ENCODE measurements at places on chromosomes 1 and 21.
A peak's percentile ranks its signal among the peaks of the same experiment; 100 is the strongest.

DNA sequence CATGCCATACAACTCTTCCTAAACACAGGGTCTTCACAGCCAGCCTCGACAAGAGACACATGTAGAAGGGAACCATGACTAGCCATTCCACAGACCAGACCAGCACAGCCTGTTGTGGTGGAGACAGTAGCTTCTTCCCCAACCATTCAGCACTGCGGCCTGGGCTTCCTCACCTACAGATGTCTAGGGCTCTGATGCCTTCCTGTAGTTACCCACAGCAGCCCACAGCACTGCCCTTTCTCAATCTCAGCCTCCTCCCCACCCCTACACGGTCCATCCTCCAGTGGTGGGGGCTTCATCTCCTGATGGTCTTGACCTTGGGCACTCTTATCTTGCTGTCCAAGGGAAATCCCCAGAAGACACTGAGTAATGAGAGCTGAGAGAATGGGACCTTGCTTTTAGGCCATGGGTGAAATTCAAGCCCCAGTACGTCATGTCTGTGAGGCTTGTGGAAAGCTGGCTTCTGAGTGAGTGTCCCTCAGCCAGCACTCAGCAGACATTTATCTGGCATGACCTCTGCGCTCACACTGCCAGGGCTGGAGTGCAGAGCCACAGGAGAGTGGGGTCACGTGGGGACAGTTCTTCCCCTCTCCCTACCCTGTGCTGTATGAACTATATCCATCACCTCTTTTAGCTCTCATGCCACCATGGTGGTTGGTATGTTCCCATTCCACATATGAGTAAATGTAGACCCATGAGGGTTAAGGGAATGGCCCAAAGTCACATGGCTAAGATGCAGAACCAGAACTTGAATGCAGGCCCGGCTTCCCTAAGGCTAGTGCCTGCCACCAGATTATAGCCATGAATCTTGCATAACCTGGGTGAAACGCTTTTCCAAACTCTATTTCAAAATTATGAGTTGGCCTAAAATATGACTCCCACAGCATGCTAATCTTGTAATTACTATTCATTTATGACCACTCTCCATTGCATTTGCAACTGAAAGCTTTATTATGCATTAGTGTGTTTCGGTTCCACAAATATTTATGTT lies 104.7 kb downstream of the HIVEP3 start:
- DNase-seq = no peak

GRCh38 chr1:25445993-25446538 lies 15.4 kb downstream of the MACO1 start:
- DNase-seq = no peak

GRCh38 chr1:234604495-234605398 lies 5.2 kb downstream of the IRF2BP2 start:
- DNase-seq = no peak

GRCh38 chr1:224774378-224774777 lies 155.1 kb upstream of the DNAH14 start:
- DNase-seq = no peak

DNA sequence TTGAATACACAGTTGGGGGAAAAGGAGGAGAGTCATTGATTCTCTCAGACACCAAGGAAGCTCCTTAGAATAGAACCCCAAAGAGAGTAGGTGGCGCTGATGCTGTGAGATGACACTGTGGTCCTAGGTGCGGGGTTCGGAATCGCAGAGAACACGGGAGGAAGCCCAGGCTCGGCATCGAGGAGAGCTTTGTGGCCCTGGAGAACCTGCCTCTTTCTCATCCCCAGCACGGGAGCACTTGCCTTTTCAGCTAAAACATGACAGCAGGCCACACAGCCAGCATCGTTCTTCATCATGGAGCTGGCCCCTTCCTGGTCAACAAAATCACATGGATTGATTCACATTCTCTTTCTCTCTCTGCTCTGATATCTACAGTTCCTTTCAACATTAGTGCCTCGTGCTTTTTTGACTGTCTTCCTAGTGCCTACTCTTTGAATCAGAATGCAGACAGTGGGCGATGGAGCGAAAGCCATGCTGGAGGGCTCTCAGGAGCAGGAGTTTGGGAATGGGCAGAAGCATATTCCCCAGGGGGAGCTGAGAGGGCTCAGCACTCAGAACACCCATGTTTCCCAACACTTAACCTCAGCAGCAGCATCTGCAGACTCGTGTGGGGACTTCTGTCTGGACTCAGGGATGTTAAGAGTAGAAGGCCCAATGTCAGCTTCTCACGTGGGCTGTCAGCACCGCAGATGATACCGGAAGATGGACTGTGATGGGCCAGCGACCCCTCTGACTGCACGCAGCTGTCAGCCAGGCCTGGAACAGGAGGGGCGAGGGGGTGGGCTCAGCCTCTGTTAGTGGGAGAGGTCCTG lies 539.4 kb downstream of the KIF26B start:
- no peak for DNase-seq

GRCh38 chr1:226605318-226605950 lies 56.9 kb downstream of the STUM start:
- no peak for DNase-seq

DNA sequence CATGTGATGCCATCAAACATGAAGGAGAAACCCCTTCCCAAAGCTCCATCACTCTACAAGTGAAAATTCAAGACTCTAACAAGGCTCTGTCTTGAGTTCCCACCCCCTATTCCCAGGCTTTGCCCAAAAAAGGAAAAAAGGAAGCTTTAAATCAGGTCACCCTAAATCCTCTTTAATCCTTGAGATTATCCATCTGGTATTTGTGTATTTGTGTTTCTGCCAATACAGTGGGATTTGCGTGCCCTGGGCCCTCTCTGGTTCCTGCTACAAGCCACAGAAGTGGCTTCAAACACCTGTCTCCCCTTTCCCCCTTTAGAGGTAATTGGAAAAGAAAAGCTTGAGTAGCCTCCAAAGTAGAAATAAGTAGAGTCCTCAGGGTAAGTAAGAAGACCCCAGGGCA lies 120.4 kb downstream of the EDEM3 start:
- peak; percentile 11 for DNase-seq

GRCh38 chr1:1624443-1625403 lies 7.2 kb upstream of the MMP23B start:
- DNase-seq = peak; percentile 38

GRCh38 chr1:205458777-205459566 lies 3.1 kb upstream of the BLACAT1 start:
- DNase-seq = peak; percentile 40

- DNase-seq = no peak
These were observed 121.9 kb upstream of the IVNS1ABP start for GRCh38 chr1:185438936-185439335.

GRCh38 chr1:100624886-100625610 lies 87.1 kb downstream of the GPR88 start:
- DNase-seq = no peak

- DNase-seq = no peak
These were observed 70.5 kb upstream of the APOBEC4 start for GRCh38 chr1:183723571-183723970.

DNA sequence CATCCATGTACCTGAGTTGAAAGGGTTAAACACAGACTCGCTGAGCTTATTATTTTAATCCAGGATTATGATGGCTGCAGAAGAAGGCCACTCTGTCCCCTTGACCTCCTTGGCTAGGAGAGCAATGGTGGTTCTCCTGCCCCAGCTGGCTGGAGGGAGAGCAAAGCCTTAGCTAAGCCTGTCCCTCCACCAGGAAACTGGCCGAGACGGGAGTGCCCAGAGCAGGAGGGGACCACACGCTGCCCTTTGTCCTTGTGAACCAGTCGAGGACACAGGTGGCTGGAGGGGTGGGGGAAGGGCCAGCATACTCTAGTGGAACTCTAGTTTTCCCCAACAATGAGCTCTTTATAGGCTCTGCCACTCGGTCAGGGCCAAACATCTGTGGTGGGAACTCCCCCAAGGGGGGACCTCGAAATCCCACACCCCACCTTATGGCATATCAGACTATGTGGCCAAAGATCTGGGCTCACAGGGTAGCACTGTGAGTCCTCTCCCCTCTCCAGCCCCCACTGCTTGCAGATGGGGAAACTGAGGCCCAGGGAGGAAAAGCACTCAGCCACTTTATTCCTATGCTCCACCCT lies 12.9 kb downstream of the KIAA1614 start:
- peak; percentile 29 for DNase-seq

DNA sequence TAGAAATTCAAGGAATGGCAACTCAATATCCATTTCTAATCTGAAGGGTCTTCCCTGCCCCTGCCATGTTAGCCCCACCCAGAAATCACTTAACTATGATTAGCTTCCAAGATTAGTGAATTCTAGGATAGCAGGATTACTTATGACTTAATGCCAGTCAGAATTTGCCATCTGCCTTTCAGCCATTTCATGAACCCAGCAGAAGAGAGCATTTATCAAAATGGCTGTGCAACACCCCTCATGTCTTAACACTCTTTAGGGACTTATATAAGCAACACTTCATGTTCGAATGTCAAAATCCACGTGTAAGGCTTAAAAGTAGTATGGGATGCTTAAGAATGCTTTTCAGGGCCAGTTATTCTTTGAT lies 288.5 kb downstream of the NFIA start:
- no peak for DNase-seq

DNA sequence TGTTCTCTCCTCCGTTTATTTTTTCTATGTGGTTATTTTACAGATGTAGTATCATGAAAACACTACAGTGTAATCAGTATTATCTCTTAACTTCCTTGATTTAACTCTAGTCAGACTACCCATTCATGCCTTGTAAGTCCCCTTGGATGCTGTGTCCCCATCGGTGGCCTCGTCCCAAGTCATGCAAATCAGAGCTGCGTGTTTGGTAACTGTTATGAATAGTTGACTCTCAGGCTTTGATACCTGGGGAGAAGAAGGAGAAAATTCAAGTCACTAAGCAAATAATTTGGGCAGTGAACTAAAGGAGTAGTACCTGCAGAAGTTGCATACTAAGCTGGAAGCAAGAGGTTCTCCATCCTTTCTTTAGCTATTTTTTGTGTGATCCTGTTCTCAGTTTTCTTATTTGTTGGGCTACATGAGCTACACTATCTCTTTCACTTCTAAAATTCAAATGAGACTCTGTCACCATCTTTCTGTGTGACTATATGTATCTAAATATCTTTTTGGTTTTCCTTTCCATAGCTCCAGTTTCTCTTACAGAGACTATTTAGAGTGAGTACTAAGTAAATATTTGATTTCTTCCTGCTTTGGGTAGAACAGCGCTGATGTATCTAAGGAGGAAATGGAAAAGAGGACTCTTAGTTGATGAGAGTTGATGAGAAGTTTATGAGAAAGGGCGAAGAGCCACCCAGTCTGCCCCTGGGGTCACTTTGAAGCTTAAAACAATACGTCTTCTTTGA lies 50.9 kb downstream of the VANGL2 start:
- DNase-seq = no peak

GRCh38 chr1:224357626-224358124 lies 996 bp downstream of the CNIH4 start:
- DNase-seq = no peak

- DNase-seq = no peak
These were observed 69.4 kb downstream of the HIVEP3 start for GRCh38 chr1:41849211-41849759.

- no peak for DNase-seq
These were observed 79.8 kb upstream of the WNT4 start for GRCh38 chr1:22222723-22223122.

DNA sequence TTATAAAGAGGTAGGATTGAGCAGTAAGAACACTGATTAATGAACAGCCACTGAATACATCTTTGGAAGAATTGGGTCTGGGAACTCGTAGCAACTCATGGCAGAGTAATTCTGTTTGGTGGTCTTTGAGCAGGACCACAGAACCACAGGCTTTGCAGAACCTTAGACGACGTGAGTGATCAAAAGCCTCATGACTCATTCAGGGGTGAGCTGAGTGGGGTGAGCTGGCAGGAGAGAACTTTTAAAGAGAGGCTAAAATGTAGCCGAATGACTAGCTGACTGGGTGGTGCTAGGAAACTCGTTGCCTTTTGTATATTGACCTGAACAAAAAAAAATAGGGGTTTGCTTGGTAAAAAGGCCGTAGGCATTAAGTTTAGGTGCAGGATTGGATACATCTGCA lies 313.8 kb downstream of the TGFB2 start:
- no peak for DNase-seq

- peak; percentile 26 for DNase-seq
These were observed 22.4 kb upstream of the INTS3 start for GRCh38 chr1:153705484-153705883.

- DNase-seq = no peak
These were observed 3.4 kb downstream of the ZCCHC17 start for GRCh38 chr1:31300193-31300592.

GRCh38 chr1:11061652-11062365 lies 2.0 kb upstream of the SRM start:
- DNase-seq = no peak

- DNase-seq = no peak
These were observed 50.9 kb downstream of the ACBD6 start for GRCh38 chr1:180451504-180451903.

DNA sequence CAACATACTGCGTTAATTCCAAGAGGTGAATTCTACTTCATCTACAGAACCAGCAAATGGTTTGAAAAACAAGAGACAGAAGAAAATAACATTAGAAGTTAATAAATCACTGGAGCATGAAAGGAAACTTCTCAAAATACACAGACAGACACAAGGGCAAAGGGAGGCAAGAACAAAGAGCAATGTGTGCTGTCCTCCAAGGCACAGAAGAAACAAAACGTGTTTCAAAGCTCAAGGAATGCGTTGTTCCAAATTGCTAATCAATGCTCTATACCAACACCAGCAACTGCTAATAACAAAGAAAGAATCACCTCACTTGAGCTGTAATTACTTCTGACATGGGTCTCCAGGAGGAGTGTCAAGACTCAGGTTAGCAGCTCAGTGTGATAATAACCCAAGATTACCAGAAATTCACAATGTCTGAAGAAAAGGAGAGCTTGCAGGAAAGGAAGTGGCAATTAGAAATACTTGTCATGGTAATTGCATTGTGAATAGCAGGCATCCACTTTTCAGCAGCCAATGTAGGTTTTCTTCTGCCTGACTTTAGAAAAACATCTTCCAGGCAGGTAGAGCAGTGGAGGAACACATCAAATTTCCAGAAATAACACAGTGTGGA lies 175.4 kb downstream of the SEC16B start:
- no peak for DNase-seq

Measured in HAP-1 (cell line).